ENCODE measurements at places on chromosomes 16 and 17.
A peak's percentile ranks its signal among the peaks of the same experiment; 100 is the strongest.

- no peak for DNase-seq
These were observed 152.1 kb downstream of the AXIN2 start for GRCh38 chr17:65409381-65409780.

- DNase-seq, result no peak
These were observed 24.0 kb upstream of the TNFRSF13B start for GRCh38 chr17:16995930-16996329.

DNA sequence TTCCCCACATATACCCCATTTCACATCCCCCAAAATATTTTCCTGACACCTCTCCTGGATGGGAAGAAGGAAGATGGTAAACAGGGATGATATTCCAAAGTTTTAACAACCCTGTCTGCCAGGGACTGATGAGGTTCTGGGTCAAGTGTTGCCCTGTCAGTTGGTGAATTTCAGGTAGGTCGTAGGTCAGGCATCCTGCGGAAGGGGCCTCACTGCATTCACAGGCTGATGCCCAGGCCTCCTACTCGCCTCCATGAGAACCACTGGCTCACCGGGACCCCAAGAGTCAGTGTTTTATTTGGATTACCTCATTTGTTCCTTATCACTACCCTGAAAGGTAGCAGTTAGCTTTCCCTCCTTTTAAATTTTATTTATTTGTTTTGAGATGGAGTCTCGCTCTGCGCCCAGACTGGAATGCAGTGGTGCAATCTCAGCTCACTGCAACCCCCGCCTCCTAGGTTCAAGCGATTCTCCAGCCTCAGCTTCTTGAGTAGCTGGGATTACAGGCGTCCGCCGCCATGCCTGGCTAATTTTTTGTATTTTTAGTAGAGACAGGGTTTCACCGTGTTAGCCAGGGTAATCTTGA, 10.5 kb downstream of the ZBTB4 start:
- no peak for DNase-seq

- DNase-seq, result no peak
These were observed 27.6 kb upstream of the ETV4 start for GRCh38 chr17:43573579-43574321.

DNA sequence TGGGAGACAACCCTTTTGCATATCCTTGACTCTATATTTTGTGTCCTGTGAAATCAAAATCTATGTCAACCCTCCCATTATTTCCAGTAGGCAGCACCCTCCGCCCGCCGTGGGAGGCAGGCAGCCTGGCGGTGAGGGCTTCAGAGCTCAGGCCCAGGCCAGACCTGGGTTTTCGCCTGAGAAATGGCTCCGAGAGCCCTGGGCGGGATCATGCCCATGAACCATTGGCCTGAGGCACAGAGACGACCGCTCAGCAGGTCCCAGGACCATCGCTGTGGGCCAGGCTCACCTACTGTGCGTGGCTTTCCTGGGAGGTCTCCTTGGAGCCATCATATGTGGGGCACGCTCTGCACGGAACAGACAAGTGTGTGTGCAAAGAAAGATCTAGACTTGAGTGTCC, 6.3 kb upstream of the SLC38A8 start:
- DNase-seq, result no peak

- no peak for DNase-seq
These were observed 623 bp upstream of the DDX52 start for GRCh38 chr17:37643869-37644268.

DNA sequence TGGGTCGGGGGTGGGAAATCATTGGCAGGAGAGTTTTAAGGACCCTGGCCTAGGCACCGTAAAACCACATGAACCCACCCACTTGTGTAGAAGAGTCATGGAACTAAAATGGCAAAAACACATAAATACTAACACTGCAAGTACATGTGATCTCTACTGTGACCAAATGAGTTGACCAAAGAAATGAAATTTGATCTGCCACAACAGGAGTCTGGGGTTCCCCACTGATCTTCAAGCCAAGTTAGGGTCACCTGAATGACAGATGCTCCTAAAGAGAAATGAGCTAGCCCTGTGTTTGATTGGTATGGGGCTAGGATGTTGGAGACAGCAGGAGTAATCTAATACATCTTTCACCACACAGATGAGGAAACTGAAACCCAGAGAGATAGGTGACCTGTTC, 21.5 kb upstream of the SKAP1 start:
- no peak for DNase-seq

- DNase-seq, result peak; percentile 21
These were observed 16.6 kb downstream of the MAP3K14 start for GRCh38 chr17:45300060-45300751.

DNA sequence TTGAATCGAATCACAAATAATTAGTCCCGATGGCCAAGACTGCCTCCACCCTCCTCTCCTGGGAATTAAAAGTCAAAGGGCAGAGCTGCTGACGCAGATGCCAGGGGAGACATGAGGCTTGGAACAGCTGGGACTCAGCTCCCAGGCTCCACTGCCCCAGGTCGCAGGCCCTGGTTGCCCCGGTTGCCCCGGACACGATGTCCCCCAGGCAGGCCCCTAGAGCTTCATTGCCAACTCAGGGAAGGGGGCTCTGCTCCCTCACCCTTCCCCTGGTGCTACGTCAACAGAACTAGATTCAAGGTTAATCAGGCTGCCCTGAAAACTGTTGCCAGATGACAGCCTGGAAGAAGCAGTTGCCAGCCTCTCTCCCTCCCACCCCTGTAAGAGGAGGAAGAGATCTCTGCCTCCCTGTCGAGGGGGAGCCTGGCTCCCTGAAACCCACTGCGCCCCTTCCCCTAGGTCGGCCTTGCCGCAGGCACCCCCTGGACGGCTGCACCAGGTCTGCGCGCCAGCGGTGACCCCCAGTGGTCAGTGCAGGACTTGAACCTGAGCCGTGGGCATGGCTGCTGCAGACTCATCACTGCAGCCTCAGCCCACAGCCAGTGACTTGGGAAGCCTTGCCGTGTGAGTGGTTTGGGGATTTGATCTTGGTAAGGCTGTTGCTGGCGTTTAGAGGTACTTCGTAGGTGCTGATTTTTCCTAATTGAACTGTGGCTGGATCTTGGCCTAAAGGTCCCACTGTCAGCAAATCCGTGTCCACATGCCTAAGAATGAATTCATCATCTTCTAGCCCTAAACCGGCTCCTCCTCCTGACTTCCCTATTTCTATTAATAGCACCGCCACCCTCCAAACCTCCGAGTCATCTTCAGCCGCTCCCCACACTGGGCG, 84.1 kb upstream of the TOB1 start:
- DNase-seq, result peak; percentile 71

GRCh38 chr17:30104575-30105339, 11.9 kb upstream of the NSRP1 start:
- DNase-seq, result peak; percentile 77

DNA sequence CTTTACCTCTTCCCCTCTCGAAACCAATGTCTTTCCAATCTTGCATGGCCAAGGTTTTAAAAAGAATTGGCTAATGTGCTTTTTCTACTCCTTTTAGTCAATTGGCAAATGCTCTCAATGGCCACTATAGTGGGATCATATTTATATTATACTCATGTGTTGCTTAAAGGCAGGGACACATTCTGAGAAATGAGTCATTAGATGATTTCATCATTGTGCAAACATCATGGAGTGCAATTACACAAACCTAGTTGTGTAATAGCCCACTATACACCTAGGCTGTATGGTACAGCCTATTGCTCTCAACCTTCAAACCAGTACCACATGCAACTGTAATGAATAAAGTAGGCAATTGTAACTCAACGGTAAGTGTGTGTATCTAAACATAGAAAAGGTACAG, 180.9 kb downstream of the HS3ST3A1 start:
- DNase-seq, result no peak

- no peak for DNase-seq
These were observed 9.7 kb downstream of the RHBDF2 start for GRCh38 chr17:76491271-76492122.

GRCh38 chr17:60602385-60602742, 2.4 kb downstream of the PPM1D start:
- DNase-seq, result no peak

DNA sequence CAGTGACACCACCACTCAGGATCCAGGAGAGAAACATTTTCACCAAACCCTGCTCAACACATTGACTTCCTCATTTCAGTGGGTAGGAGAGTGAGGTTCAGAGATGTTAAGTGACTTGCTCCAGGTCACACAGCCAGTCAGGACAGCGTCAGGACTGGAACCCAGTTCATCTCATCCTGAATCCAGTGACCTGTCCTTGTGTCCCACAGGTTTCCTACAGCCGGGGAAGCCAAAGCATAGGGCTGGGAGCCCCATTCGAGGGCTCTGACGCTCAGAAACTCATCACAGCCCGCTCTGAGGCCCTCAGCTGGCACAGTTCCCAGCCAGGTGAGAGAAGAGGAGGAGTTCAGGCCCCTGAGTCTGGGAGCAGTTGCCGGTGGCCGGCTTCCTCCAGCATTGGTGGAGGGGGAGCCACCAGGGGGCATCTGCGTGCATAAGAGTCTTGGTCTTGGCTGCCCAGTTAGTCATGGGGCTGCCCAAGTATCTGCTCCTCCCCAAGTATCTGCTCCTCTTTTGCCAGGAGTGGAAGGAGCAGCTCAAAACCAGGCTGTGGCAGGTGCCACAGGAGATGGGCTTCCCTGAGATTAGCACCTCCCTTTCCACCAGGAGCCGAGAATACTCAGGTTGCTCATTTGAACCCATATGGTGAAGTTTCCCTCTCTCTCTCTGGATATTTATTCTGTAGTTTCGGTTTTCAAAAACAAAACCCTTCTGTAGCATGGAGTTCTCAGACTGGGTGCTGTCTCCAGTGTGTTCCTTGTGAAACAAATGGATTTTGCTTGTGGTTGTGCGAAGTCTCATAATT, 56.0 kb downstream of the TNFRSF13B start:
- DNase-seq, result no peak

GRCh38 chr17:15882058-15882720, 62.7 kb upstream of the ADORA2B start:
- no peak for DNase-seq

GRCh38 chr17:78589885-78590284, 12.7 kb upstream of the DNAH17 start:
- DNase-seq, result peak; percentile 6

- no peak for DNase-seq
These were observed 27.3 kb upstream of the ITGA2B start for GRCh38 chr17:44416558-44417289.

GRCh38 chr17:76276461-76277299, 11.5 kb downstream of the UBALD2 start:
- DNase-seq, result no peak

DNA sequence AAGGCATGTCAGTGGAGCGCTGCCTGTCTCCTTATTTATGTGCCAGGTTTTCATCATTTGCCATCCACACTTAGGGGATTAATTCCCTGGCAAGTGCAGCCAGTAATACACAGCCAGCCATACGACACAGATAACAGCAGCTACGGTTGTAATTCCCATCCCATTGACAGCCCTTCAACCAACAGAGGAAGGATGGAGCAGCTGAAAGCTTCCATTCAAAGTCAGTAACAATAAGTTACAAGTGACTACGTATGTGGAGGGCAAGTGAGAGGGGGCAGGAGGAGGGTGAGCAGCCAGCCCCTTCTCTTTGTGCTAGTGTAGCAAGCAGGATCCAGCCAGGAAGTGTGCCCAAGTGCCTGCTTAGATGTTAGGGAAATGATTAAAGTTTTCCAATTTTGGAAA, 53.8 kb upstream of the LYRM9 start:
- DNase-seq, result no peak

DNA sequence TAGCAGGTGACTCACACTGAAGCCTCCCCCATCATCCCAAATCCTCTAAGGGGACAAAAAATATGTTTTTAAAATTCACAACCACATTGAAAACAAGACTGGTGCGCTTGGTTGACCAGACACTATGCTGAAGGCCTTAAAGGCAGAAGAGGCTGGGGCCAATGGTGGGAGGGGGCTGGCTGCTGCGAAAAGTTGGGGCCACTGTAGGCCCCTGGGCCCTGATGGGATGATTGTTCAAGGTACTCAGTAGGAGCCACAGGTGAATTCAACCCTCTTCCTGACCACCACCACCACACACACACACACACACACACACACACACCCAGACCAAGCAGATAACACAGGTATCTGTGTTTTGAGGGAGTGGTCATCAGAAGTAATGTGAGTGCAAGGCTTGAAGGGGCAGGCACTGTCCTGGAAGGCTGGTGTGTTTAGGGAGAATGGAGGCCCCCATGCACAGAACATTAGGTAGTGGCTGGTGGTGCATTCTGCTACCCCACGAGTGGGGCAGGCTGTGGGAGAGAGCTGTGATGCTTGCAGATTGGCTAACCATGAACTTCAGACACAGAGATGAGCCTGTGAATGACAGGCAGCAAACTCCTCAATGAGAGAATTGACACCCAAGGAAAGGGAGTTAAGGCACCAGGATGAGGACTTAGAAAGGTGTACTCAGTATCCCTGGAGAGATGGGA, 55.0 kb downstream of the NT5M start:
- no peak for DNase-seq

- DNase-seq, result peak; percentile 83
These were observed 5.7 kb downstream of the TRIM47 start for GRCh38 chr17:75872434-75873351.

DNA sequence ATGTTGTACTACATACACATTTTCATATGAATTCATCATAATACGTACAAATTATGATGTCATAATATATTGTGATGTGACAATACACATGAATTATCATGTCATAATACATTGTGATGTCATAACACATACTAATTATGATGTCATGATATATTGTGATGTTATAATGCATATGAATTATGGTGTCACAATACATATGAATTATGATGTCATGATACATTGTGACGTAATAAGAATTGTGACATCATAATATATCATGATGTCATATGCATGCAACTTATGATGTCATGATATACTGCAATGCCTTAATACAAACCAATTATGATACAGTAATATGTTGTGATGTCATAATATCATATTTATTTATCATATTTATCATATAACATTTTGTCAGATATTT, 2074.3 kb downstream of the TP53TG3F start:
- no peak for DNase-seq

DNA sequence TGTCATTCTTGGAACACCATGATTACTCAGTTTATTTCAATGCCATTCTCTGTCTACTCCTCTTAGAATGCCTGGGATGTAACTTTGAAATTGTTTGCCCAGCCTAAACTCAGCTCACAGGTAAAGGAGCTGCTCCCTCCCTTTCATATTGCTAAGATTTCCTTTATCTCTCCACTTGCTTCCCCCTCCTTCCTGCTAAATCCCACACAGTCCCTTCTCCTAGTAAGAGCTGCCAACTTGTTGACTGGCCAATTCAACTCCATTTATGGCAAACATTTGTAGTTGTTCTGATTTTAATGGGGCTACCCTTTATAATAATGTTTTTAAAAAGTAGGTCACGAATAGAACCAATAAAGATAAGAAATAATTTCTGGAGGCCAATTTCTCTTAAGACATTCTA, 146.1 kb downstream of the SKAP1 start:
- no peak for DNase-seq

GRCh38 chr17:4150096-4150495, 7.1 kb downstream of the CYB5D2 start:
- no peak for DNase-seq
